ENCODE measurements at places on chromosomes 16 and 17.

DNA sequence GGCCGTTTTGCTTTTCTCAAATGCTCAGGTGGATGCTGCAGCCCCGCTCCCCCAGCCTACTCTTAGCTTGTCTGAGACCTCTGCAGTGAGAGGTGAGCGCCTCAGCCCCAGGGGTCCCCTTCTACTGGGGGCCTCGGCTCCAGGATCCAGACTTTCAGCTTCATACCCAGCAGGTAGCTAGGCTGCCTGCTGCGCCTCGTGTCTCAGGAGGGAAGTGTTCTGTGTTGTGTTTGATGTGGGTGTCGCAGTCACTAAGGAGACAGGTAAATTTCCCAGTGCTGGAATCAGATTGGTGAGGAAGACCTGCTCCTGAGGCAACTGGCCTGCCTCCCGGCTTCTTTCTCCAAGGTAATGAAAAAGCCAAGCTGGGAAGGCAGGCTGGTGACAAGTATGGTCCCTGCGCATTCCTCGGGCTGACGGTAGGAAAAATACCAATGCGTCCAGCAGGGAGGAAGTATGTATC, 604.0 kb upstream of the SALL1 start:
- no peak for DNase-seq

- DNase-seq: peak; percentile 51
Observed at GRCh38 chr17:16439303-16439791, 24.0 kb downstream of the TRPV2 start.

DNA sequence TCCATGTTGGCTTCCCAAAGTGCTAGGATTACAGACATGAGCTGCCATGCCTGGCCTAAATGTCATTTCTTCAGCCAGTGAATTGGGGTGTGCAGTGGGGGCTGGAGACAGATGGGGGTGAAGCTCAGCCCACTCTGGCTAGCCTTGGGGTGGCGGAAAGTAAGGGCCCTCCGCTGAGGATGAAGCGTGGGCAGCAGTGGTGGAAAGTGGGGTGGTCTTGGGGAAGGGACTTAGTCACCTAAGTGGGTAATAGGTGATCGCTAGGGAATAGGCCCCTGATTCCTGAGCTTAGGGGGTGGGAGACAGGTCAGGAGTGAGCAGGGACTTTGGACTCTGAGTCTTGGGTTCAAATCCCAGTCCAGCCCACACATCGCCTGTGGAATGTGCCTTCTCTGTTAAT, 2.2 kb downstream of the LLGL1 start:
- no peak for DNase-seq

DNA sequence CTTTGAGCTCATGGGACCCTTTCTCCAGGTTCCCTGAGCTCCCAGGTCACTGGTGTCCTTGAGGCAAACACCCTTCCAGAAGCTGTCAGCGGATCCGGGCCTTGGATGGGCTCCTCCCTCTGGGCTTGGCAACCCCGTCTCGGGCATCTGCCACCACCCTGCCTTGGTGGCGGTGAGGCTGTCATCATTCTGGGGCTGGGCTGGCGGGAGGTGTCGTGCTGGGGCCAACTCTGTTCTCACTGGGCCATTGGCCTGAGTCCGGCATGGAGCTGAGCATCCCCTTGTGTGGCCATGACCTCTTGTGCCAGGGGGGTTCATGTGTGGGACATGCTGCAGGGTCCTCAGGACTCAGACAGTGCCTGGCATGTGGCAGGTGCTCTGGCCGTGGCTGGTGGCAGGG, 197.6 kb downstream of the LAT start:
- DNase-seq: no peak

DNA sequence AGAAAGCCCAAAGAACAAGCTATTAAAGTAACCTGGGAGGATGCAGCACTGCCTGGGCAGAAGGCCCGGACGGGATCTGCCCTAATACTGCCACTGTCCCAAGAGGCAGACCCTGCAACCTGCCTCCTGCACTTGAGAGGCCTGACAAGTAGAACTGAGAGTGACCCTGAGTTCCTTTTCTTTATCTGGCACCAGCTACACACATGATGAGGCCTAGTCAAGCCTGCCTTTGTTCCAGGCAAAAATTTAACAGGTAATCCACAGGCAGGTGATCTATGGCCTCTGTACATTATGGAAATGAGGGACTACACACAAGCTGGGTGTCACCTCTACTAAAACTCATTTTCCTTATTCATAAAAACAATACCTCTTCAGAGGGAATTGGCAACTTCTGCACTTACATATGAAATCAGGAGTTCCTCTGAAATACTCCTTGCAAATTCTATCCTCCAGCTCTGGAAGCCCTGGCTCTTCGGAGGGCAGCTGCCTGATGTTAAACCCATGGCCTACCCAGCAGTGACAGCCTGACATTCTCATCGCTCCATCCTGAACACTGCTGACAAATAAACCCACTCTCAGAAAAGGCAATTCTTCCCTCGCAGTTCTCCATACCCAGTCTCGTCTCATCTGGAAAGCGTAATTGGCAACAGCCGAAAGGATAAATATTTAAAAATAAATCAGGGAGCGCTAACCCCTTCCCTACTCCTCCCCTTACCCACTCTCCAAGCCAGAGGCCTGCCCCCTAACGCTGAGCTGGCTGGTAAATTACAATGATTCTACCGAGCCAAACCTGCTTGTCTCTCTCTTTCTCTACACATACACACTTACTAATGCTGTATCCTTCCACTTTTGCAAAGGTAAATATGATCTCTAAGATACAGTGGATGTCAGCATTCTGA, 2.5 kb upstream of the ZFHX3 start:
- no peak for DNase-seq

- no peak for DNase-seq
Observed at GRCh38 chr17:73343168-73343634, 31.4 kb upstream of the CDC42EP4 start.

- peak; percentile 45 for DNase-seq
Observed at GRCh38 chr16:53091466-53092211, 36.8 kb downstream of the CHD9 start.

DNA sequence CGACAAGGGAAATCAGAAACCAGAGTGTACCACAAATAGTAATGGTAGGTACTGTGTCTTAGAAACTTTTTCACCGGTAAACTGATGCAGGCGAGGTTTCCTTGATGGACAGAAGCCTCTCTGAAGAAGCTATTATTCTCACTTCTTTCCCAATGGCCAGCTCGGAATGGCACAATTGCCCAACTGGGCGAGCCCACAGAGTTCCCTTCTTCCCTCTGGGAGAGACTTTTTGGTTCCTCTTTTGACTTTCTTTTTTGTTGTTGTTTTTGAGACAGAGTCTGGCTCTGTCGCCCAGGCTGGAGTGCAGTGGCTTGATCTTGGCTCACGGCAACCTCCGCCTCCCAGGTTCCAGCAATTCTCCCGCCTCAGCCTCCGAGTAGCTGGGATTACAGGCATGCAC, 16.9 kb downstream of the SLC43A2 start:
- DNase-seq: no peak

GRCh38 chr17:16033729-16034349, 34.2 kb downstream of the TTC19 start:
- no peak for DNase-seq

DNA sequence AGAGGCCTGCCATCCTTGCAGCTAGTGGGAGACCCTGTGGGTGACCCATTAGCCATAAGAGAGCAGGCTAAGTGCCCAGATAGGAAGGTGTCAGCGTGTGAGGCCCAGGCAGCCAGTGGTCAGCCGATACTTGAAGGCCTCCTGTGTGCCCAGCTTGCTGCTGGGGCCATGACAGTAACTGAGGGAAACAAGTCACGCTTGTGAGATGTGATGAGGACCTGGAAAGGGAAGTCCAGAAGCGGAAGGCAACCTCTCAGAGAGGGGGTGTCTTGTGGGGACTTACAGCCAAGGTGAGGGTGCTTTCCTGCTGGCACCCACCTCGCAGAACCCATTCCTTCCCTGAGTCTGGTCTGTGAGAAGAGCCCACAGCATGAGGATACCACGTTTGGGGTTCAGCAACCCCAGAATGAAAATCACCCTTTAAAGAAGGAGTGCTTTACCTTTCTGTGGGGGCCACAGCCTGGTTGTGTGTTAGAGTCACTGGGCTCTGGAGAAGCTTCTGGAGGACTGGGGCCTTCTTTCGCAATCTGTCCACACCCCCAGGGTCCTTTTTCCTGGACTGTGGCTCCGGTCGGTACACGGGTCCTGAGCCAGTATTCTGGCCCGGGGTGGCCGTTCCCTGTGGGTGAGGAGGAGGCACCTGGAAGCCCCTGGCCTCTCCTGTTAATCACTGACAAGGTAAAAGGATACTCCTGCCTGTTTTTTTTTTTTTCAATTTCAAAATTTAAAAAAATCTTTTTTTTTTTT, 53.9 kb downstream of the PLCG2 start:
- DNase-seq: no peak

- DNase-seq: no peak
Observed at GRCh38 chr17:71613996-71614395, 506.8 kb upstream of the SOX9 start.

DNA sequence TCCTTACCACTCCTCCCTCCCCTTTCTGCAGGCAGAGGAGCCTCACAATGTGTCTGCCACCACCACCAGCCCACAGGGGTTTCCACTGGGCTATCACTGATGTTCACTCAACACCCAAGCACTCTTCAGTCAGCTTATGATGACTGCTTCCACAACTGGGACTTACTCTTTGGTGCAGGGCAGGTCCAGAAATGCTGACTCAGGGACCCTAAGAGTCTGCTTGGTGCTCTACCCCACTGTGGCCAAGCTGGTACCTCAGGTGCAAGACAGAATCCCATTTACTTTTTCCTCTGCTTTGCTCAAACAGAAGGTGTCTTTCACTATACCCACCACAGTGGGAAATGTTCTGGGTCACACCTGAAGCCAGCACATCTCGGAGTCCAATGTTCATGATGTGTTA, 40.1 kb downstream of the ZNF267 start:
- DNase-seq: no peak

- DNase-seq: no peak
Observed at GRCh38 chr16:72066747-72067146, 3.7 kb downstream of the HPR start.

GRCh38 chr16:79253100-79253631, 347.4 kb downstream of the MAF start:
- DNase-seq: no peak

- DNase-seq: no peak
Observed at GRCh38 chr16:46727630-46728029, 20.5 kb downstream of the MYLK3 start.

GRCh38 chr16:50989047-50989446, 162.0 kb downstream of the SALL1 start:
- no peak for DNase-seq

DNA sequence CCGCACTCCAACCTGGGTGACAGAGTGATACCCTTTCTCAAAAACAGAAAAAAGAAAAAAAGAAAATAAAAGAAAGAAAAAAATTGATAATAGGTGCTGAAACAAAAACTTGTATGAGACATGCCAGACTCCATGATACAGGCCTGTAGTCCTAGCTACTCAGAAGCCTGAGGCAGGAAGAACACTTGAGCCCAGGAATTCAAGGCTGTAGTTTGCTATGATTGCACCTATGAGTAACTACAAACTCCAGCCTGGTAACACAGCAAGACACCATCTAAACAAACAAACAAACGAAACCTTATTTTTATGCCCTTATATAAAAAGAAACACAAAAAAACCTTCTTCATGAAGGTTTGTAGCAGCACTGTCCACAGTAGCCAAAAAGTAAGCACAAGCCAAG, 5.0 kb upstream of the CMTM4 start:
- no peak for DNase-seq

GRCh38 chr16:86956437-86956836, 360.8 kb downstream of the C16orf95 start:
- no peak for DNase-seq

DNA sequence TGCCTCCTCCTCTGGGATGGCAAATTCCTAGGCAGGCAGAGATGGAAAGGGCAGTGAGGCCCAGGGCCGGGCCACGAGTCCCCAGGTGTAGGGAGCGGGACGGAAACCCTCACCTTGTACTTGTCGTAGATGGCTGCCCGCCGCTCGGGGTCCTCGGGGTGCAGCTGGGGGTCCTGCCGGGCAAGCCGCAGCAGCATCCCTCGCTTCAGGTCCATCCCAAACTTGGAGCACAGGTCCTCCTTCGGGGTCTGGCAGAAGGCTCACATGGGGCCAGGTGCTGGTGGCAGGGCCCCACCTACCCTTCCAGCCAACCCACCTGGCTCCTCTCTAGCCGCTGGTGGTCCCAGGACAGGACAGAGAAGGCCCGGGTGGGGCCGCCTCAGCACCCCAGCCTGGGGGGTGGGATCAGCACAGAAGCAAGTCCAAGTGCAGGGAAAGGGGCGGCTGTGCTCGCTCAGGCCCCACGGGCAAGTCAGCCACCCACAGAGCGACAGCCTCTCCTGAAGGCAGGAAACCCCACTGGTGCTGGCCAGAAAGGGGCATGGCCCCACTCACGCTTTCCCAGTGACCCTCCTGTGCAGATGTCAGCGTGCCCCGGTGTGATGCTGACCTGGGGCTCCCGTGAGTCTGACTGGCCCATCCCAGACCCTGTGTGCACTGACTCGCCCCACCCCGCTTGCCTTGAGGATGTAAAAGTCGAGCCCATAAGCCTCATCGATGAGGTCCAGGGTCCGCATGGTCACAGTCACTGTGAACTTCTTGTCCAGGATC, 1.8 kb downstream of the MRPL28 start:
- DNase-seq: no peak

GRCh38 chr17:5600041-5600440, 15.7 kb upstream of the NLRP1 start:
- no peak for DNase-seq

DNA sequence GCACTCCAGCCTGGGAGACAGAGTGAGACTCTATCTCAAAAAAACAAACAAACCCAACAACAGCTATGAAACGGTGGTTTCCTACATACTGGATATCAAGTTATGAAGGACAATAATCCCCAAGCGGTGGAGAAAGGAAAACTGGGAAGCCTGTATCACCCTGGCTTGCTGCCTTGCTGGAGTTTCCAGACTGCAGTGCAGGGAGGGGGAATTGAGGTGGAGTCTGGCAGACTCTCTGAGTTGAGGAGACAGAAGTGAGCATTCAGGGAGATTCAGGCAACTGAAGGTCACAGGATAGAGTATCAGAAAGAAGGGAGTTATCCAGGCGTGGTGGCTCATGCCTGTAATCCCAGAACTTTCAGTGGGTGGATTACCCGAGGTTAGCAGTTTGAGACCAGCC, 11.9 kb downstream of the QRICH2 start:
- DNase-seq: no peak

GRCh38 chr17:42692489-42692888, 10.2 kb downstream of the CNTNAP1 start:
- no peak for DNase-seq

- DNase-seq: no peak
Observed at GRCh38 chr17:83175822-83176622, 96.6 kb downstream of the METRNL start.

- no peak for DNase-seq
Observed at GRCh38 chr16:88352261-88353200, 30.2 kb upstream of the ZNF469 start.

GRCh38 chr17:8580952-8581658, 49.4 kb downstream of the MYH10 start:
- no peak for DNase-seq

Measured in CD4-positive, alpha-beta T cell treated with Interleukin-4 for 1 hour (primary cell).